Type B pancreatic cell (in vitro differentiated cells): ENCODE measurements at places on chromosomes 12 and 14.

GRCh38 chr12:124194893-124195566, 99.9 kb upstream of the RFLNA start:
- no peak for DNase-seq

DNA sequence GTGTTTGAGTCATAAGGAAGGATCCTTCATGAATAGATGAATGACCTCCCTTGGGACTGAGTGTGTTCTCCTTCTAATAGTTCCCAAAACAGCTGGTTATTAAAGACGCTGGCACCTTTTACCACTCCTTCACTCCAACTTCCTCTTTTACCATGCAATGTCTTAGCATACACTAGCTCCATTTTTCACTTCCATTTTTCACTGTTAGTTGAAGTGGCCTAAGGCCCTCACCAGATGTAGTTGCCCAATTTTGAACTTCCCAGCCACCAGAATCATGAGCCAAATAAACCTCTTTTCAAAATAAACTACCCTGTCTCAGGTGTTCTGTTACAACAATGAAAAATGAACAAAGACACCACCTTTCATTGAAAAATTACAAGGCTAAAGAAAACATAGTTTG, 64.7 kb downstream of the GPR65 start:
- no peak for DNase-seq

DNA sequence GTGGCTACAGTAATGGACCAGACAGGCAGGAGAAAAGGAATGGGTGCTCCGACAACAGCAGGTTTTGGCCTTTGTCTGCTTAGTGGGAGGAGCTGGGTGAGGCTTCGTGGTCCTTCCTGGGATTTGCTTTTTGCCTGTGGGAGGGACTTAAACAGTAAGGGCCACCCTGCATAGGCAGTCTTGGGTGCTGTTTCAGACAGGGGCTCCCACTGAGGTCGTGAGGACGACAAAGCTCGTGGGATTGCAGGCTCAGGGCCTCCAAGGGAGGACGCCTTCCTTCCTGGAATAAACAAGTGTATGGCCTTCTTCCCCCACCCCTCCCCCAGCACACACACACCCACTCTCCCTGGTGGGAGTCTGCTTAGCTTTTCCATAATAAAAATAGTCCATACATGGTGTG, 63.1 kb downstream of the FZD10 start:
- DNase-seq = no peak

GRCh38 chr14:103539056-103539825, 10.2 kb downstream of the TRMT61A start:
- no peak for DNase-seq

- DNase-seq = no peak
These were observed 1.9 kb downstream of the DUSP16 start for GRCh38 chr12:12560587-12561370.

DNA sequence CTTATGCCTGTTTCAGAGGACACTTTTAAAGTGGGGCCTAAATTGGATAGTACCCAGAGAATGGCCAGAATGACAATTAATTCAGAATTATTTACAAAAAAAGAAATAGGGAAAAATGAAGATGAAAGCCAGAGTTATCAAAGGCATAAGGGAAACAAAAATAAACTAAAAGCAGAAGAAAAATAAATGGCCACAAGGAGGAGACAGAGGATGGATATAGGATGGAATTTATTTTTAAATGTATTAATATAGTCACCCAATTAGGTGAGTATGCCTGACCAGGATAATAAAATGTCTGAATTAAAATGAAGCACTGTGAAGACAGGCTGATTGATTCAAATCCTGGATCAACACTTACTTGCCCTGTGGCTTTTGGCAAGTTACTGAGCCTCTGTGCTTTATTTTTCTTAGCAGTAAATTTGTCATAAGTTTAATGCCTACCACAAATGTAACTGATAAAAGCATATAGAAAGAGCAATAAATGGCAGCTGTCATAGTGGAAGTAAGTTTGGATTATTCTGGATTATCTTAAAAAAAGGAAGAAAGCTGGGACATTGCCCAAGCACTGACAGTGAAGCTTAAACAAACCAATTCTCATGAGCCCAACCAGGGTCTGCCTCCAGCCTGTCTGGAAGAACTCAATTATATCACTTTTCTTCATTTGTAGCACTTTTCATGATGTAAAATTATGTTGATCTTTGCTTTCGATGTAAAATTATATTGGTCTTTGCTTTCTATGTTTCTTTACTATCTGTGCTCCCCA, 3.5 kb downstream of the CLEC9A start:
- no peak for DNase-seq

DNA sequence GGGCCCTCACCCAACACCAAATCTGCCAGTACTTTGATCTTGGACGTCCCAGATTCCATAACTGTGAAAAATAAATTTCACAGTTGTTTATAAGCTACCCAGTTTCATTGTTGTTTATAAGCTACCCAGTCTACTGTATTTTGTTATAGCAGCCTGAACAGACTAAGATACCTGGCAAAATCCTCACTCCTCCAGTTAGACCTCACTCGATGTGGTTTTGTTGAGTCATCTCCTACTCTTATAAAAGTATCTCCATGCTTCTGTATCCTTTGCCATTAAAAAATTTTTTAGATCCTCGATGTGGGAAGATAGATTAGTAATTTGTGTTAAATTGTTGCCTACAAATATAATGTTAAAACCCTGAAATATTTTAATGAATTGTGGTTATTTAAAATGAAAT, 16.0 kb downstream of the TXNDC16 start:
- no peak for DNase-seq

DNA sequence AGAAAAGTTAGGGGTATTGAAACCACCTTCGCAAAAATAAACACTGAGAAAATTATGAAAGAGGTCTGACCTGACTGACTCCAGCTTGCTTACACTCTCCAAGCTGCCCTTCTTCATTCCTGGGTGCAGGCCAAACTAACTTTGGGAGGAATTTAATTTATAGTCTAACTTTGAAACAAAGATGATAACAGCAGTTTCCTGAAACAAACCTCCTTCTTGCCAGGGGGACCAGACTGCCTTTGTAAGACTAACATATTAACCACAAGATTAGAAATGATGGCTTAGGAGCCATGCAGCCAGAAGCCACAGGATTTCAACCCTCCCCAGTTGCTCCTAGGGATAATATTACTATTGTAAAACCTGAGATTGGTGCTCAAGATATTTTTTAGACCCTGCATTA, 13.8 kb upstream of the EEA1 start:
- no peak for DNase-seq

- DNase-seq = no peak
These were observed 25.1 kb downstream of the C12orf42 start for GRCh38 chr12:103470664-103471063.

DNA sequence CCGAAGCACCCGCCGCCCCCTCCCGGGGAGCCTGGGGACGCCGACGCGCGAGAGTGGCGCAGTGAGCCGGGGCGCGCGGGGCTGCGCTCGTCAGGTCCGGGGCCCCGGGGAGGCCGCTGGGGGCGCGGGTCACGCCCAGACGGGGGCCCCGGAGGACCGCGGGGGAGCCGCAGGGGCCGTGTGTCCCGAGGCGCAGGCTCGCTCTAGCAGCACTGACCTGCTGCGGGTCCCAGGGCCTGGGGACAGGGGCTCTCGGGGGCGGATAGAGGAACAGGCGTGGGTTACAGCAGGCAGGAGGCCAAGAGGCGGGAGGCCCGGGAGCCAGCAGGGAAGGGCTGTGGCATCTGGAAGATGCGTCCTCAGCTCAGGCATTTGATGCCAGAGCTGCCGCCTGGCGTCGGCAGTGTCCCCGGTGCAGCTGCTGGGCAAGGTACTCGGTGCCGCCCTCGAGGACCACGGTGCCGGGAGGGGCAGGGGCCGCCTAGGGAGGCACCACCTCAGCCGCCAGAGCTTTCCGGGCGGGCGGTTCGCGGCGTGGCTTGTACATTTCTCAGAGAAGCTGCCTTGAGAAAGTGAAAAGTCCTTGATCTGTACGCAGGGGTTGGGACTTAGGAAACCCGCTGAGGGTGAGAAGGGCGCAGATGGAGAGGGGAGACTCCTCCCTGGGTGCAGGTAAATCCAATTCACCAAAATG, 1.2 kb downstream of the WNT5B start:
- no peak for DNase-seq

DNA sequence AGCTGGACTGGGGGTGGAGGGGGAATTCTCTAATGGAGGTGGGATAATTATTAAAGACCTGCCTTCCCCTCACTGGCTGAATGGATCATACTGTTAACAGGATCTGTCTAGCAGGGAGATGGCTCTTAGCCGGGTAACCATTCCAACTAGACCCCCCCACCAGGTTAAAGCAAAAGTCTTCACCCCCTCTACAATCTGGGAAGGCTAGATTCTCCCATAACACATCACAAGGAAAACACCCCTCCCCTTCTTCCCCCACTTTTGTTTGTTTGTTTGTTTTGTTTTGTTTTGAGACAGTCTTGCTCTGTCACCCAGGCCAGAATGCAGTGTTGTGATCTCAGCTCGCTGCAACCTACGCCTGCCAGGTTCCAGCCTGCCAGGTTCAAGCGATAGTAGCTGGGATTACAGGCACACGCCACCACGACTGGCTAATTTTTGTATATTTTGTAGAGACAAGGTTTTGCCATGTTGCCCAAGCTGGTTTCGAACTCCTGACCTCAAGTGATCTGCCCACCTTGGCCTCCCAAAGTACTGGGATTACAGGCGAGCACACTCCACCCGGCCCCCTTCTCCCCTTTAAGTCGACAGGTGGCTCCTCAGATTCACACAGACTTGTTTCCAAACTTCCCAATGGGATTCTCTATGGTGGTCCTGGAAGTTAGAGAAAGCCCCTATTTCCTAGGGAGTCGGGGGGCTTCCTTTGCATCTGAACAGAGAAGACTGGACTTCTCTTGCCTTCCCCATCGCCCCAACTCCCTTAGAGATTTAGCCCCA, 3.5 kb upstream of the BAZ2A start:
- DNase-seq = no peak
